ENCODE measurements at places on chromosomes 5 and 9. TPM values are rescaled to one million over a fixed set of nuclear protein-coding genes. Genes with fewer than 3 reads are reported as not detected.

LCN1 gene
- total RNA-seq, result not detected

SPATA31A6 gene
- total RNA-seq, result not detected

IFNA21 gene
- total RNA-seq, result not detected

ANGPTL2 gene
- total RNA-seq, result not detected

MAMDC2 gene
- total RNA-seq, result 0.43 TPM

SLC4A9 gene
- total RNA-seq, result not detected

SCGB3A2 gene
- total RNA-seq, result not detected

PCDHB3 gene
- not detected for total RNA-seq

ASTN2 gene
- total RNA-seq, result 6.5 TPM

ALDH1A1 gene
- 5,109 TPM for total RNA-seq

EGFLAM gene
- total RNA-seq, result 0.26 TPM

MYOZ3 gene
- total RNA-seq, result not detected

PRRT1B gene
- total RNA-seq, result 0.70 TPM

WDR38 gene
- not detected for total RNA-seq

IER5L gene
- 62.4 TPM for total RNA-seq

TOR2A gene
- 7.4 TPM for total RNA-seq

CDKN2A gene
- 0.23 TPM for total RNA-seq

PCDHGB5 gene
- total RNA-seq, result 2.1 TPM

ANKRD18B gene
- total RNA-seq, result 4.2 TPM

GABRA6 gene
- total RNA-seq, result not detected

ADRA1B gene
- total RNA-seq, result 19.1 TPM

VCAN gene
- total RNA-seq, result 10.5 TPM

FYB1 gene
- 9.7 TPM for total RNA-seq

INSL4 gene
- total RNA-seq, result 16.3 TPM

KIF4B gene
- total RNA-seq, result not detected

TMEM232 gene
- total RNA-seq, result not detected

CAPSL gene
- total RNA-seq, result not detected

ARL14EPL gene
- total RNA-seq, result not detected

PROB1 gene
- total RNA-seq, result 0.28 TPM

PLAC8L1 gene
- not detected for total RNA-seq

CDX1 gene
- total RNA-seq, result not detected

FAM120AOS gene
- 51.1 TPM for total RNA-seq

NUP155 gene
- total RNA-seq, result 19.3 TPM

PRSS3 gene
- 14.7 TPM for total RNA-seq
